T-helper 2 cell treated with Interferon-gamma antibody and Interleukin-4, amounts not matched to agents 5 μg/mL and 100 μg/mL, for 36 hours (primary cell): ENCODE measurements at places on chromosomes 3 and 15.

- H3K27me3 ChIP-seq = no peaks in the 10 kb centered on the region
- H3K27ac ChIP-seq = no peak overlapping the region
- H3K36me3 ChIP-seq = no peaks in the 10 kb centered on the region
- H3K4me3 ChIP-seq = no peak overlapping the region
Measured at GRCh38 chr15:93265111-93265556, 176.1 kb upstream of the RGMA start.

- no peak for DNase-seq
- H3K27me3 ChIP-seq = no peaks in the 10 kb centered on the region
- H3K36me3 ChIP-seq = no peaks in the 10 kb centered on the region
- no peak overlapping the region for H3K4me3 ChIP-seq
- H3K27ac ChIP-seq = no peak overlapping the region
- peaks cover 2% of the 10 kb centered on the region for H3K4me1 ChIP-seq
Measured at GRCh38 chr3:47791193-47791855, 9.6 kb upstream of the SMARCC1 start.

DNA sequence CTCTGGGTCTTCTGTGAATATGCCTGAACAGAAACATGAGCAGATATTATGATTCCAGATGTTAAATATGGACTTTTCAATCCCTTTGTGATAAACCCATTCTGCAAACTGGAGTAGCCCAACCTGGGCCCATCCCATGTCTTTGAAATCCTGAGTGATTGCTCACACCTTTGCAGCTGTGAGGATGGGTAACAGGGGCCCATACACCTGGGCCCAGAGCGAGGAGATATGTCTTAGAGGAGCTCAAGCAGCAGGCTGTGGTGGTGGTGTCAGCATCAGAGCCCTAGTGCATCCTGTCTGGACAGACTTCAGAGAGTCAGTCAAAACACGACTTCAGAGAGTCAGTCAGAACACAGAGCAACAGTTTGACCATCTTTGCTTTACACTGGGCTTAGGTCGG lies 64.9 kb upstream of the LIMD1 start:
- no peak overlapping the region for H3K27ac ChIP-seq
- H3K4me1 ChIP-seq = no peaks in the 10 kb centered on the region
- no peak for DNase-seq

GRCh38 chr3:123533554-123534159 lies 51.2 kb downstream of the HACD2 start:
- no peak overlapping the region for H3K27ac ChIP-seq
- H3K4me3 ChIP-seq = no peak overlapping the region
- no peak for DNase-seq
- peaks cover 8% of the 10 kb centered on the region for H3K4me1 ChIP-seq

DNA sequence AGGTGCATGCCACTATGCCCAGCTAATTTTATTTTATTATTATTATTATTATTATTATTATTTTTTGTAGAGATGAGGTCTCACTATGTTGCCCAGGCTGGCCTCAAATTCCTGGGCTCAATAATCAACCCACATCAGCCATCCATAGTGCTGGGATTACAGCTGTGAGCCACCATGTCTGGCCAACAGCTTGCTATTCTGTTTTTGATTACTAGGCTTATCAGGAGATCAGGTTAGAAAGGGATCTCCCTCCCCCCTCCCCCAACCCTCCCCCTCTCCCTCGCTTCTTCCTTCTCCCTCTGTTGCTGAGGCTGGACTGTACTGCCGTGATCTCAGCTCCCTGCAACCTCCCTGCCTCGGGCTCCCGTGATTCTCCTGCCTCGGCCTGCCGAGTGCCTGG lies 8.6 kb downstream of the CLN6 start:
- peaks cover 31% of the 10 kb centered on the region for H3K36me3 ChIP-seq
- no peaks in the 10 kb centered on the region for H3K27me3 ChIP-seq
- H3K4me3 ChIP-seq = no peak overlapping the region
- peaks cover 9% of the 10 kb centered on the region for H3K4me1 ChIP-seq

DNA sequence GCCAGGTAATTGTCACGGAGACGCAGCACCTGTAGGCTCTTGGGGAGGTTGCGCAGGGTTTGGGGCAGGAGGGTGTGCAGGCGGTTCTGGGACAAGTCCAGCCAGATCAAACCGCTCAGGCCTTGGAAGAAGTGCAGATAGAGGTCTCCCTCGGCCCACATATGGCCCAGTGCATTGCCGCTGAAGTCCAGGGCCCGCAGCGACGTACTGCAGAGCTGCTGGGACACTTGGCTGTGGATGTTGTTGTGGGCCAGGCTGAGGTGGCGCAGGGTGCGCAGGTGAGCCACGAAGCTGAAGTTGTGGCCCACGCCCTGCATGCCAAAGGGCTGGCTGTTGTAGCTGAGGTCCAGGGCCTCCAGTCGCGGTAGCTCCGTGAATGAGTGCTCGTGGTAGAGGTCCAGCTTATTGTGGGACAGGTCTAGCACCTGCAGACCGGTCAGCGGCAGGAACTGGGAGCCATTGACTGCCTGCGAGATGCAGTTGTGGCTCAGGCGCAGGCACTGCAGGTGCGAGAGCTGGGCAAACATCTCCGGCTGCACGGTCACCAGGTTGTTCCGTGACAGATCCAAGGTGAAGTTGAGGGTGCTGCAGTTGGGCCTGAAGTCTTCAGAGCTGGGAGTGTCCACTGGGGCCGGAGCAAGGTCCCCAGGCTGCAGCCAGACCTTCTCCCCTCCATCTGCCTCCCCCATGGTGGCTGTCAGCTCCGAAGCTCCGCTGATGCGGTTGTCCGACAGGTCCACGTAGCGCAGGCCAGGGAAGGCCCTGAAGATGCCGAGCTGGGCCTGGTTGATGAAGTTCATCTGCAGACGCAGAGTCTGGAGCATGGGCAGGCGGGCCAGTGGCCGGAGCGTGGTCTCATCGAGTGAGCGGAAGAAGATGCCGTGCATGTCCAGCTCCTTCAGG lies 2.9 kb downstream of the TLR9 start:
- H3K4me1 ChIP-seq = peaks cover 57% of the 10 kb centered on the region
- no peaks in the 10 kb centered on the region for H3K27me3 ChIP-seq
- H3K36me3 ChIP-seq = peaks cover 4% of the 10 kb centered on the region
- H3K4me3 ChIP-seq = peak overlapping the region; percentile 75
- H3K27ac ChIP-seq = peak overlapping the region; percentile 82

DNA sequence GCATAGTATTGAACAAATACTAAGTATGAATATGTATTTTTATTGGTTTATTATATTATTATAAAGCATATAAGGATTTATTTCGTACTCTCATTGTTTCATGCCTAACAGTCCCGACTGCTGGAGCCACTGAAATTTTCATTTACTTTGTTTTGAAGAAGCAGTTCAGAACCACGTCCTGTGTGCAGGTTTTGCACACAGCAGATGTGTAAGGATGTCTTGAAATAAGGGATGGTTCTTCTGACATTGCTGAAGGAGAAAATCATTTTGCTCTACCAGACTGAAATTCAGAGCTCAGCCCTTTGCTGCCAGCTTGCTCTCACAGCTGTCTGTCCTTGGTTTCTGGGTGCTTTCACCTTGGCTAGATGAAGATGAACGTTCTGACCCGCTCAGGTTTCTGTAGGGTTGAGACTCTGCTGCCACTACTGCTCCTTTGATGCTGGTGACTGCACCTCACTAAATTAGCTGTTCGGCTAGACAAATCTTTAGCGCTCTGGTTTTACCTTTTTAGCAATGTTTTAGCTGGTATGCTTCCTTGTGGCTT lies 54.2 kb downstream of the UBE2E1 start:
- H3K27ac ChIP-seq = no peak overlapping the region
- H3K36me3 ChIP-seq = peaks cover 2% of the 10 kb centered on the region
- DNase-seq = no peak
- H3K4me1 ChIP-seq = peaks cover 16% of the 10 kb centered on the region
- H3K27me3 ChIP-seq = no peaks in the 10 kb centered on the region

DNA sequence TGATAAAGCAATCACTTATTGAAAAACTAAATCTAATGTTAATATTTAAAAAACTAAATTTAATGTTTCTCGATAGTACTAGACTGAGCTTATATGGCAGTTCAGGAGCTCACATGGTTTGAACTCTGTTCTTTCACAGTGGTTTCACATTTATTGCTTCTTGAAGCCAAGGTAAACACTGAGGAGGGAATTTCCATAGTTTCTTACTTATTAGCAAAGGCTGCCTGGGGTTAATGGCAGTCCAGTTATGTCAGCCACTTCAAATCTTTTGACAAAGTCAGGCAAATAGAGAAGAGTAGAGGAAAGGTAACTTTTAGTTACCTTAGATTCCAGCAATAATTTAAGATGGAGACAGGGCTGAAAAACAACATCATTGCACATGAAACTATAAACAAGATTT lies 831.5 kb downstream of the ROBO2 start:
- H3K27ac ChIP-seq = no peak overlapping the region
- no peak overlapping the region for H3K4me3 ChIP-seq
- DNase-seq = no peak
- no peaks in the 10 kb centered on the region for H3K27me3 ChIP-seq
- no peaks in the 10 kb centered on the region for H3K4me1 ChIP-seq
- no peaks in the 10 kb centered on the region for H3K36me3 ChIP-seq

GRCh38 chr3:23949784-23950183 lies 4.7 kb downstream of the NR1D2 start:
- H3K27me3 ChIP-seq = peaks cover 2% of the 10 kb centered on the region
- H3K36me3 ChIP-seq = no peaks in the 10 kb centered on the region
- H3K27ac ChIP-seq = peak overlapping the region; percentile 19

DNA sequence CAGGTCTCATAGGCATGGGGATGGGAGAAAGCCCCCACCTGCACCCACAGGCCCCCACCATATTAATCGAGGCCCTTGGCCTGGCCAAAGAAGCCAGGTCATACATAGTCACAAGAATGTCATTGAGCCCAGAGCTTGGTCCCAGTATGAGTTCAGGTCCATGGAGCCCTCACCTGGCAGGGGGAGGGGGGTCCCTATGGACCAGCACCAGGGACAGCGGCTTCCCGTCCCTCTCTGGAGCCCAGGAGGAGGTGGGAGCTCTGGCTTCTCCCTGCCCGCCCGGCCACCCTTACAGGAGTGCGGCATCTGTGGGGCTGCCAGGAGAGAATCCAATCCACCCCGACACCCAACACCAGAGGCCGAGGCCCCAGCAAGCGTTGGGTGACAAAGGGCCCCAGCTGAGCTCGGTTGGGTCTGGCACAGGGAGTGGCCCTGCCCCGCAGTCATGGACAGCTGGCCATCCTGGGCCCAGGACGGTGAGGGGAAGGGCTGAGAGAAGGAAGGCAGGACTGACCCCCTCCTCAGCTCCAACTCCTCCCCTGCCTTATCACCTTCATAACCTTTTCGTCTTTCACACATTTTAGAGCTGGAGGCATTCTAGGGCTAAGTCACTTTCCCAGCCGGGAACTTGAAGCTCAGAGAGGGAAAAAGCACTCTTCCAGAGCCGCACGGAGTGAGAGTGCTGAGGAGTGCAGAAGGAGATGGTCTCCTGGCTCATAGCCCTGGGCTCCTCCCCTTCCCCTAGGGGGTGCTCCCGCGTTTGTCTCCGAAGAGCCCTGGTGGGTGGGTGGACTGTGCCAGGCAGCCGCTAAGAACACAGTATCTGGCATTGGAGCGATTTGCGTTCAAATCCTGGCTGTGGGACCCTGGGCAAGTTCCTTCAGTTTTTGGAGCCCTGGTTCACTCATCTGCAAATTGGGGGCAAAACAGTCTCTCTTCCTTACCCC lies 54.6 kb downstream of the ATP2B2 start:
- H3K4me1 ChIP-seq = no peaks in the 10 kb centered on the region
- peaks cover 12% of the 10 kb centered on the region for H3K27me3 ChIP-seq
- no peaks in the 10 kb centered on the region for H3K36me3 ChIP-seq
- no peak overlapping the region for H3K27ac ChIP-seq
- no peak overlapping the region for H3K4me3 ChIP-seq
- DNase-seq = no peak

DNA sequence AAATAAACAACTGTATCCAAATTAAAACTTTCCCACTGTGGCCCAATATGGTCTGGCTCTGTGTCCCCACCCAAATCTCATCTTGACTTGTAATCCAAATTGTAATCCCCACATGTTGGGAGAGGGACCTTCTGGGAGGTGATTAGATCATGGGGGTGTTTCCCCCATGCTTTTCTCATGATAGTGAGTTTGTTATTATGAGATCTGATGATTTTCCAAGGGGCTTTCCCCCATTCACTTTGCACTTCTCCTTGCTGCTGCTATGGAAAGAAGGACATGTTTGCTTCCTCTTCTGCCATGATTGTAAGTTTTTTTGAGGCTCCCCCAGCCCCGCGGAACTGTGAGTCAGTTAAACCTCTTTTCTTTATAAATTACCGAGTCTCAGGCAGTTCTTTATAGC lies 55.0 kb downstream of the MINDY4B start:
- no peak overlapping the region for H3K4me3 ChIP-seq
- no peak for DNase-seq
- peaks cover 10% of the 10 kb centered on the region for H3K27me3 ChIP-seq
- no peak overlapping the region for H3K27ac ChIP-seq
- H3K36me3 ChIP-seq = no peaks in the 10 kb centered on the region

- no peaks in the 10 kb centered on the region for H3K36me3 ChIP-seq
- no peak overlapping the region for H3K27ac ChIP-seq
- no peak overlapping the region for H3K4me3 ChIP-seq
- H3K4me1 ChIP-seq = peaks cover 2% of the 10 kb centered on the region
- DNase-seq = no peak
- H3K27me3 ChIP-seq = peaks cover 5% of the 10 kb centered on the region
Measured at GRCh38 chr3:28039234-28039633, 202.2 kb upstream of the CMC1 start.

DNA sequence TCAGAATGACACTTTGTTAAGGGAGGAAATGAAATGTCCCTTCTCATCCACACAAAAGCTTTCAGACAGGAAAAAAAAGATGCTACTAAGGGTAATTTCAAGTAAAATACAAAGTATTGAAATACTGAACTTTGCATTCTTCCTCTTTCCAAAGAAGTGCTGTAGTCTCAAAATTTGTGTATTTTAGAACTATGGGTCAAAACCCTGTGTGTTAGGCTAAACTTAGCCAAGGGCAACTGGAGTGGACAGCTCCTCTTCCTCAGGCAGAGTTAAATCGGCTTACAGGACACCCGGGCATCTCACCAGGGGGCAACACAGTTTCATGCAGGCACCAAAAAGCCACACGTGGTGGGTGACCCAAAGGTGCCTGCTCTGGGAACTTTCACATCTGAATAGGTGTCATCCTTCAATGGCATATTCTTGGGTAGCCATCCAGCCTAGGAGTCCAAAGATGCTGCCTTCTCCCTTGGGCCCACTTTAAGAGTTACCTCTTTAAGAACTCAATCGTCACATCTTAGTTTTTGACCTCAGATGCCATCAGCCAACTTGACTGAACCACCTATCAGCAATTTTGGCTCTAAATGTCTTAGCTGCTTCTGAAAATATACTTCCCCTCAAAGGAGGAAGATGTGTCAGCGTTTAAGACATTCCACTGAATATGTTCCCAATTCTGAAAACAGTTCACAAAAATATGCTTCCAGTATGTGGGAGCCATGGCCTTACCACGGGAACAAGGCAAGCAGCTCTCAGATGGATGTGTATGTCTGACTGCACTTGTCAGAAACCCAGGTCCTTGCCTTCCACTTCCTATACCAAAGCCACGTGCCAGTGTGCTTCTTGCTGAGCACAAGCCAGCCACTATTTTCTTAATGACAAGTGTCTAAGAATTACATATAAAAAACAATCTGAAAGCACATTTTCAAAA lies 32.2 kb upstream of the MUC13 start:
- no peak for DNase-seq
- H3K27me3 ChIP-seq = peaks cover 10% of the 10 kb centered on the region
- H3K27ac ChIP-seq = no peak overlapping the region
- H3K4me3 ChIP-seq = no peak overlapping the region

GRCh38 chr3:187169231-187169960 lies 27.9 kb upstream of the RTP1 start:
- H3K36me3 ChIP-seq = no peaks in the 10 kb centered on the region
- H3K27ac ChIP-seq = no peak overlapping the region
- H3K4me1 ChIP-seq = peaks cover 8% of the 10 kb centered on the region
- H3K4me3 ChIP-seq = no peak overlapping the region
- H3K27me3 ChIP-seq = peaks cover 22% of the 10 kb centered on the region
